ENCODE measurements at places on chromosomes 3 and 15.

DNA sequence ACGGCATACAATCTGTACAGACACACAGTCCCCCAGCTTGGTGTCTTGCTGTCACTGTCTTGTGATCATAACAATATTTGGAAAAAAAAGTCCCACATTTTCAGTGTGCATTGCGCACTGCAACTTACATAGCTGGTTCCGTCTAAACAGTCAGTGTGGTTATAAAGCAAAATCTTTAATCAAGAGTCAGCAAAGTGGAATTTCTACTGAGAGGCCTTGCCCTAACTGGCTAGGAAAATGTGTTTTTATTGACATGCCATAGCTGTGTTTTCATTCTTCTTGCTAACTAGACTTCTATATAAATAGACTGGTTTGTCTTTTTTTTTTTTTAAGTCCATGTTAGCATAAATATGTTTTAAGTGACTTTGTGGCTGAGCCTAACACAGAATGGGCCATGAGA is 174.8 kb downstream of the POLR2M start:
- DNase-seq = no peak

DNA sequence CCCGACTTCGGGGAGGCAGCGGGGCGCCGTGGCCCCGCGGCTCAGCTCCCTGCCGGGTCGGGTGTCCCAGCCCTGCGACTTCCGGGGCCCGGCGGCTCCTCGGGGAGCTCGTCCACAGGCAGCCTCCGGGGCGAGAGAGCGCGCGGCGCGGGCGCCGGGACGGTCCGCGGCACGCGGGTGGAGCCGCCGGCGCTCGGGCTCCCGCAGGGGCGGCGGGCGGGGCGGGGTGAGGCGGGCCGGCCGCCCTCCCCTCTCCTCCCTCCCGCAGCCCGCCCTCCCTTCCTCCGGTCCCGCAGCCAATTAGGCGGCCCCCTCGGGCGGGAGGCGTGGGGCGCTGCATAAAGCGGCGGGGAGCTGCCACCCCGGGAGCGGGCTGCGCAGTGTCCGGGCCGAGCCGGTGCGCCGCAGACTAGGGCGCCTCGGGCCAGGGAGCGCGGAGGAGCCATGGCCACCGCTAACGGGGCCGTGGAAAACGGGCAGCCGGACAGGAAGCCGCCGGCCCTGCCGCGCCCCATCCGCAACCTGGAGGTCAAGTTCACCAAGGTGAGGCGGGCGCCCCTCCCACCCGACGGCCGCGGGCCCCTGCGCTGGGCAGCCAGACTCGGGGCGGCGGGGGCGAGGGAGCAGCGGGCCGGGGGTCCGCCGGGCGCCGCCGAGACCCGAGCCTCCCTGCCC is at the start of gene ALDH1A3:
TSS of gene ALDH1A3 (plus strand) at position 368 of the 675 bp plus-strand sequence. CDS start at position 445, 77 bp downstream.
- DNase-seq = no peak

- DNase-seq = no peak
Observed at GRCh38 chr15:84797212-84797611, 19.9 kb upstream of the ALPK3 start.

DNA sequence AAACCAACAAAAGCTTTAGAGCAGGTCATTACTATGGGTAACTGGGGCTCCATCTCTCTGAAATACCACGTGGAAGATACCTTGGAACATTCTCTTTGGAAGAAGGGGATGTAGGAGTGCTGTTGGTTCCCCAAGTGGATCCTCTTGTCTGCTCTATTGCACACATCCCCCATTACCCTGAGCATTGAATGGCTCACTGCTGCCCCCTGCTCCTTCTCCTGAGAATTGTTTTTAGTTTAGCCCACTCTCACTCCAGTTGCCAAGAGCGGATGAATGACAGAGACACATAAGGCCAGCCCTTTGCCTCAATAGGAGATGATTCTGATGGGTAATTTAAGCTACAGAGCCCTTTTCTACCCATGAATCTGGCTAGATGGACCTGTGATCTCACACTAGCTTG is 135.6 kb upstream of the SUCLG2 start:
- peak; percentile 59 for DNase-seq

- no peak for DNase-seq
Observed at GRCh38 chr3:79414806-79415205, 353.0 kb downstream of the ROBO1 start.

- DNase-seq = no peak
Observed at GRCh38 chr3:98171071-98171470, 4.6 kb downstream of the OR5H15 start.

GRCh38 chr3:74263031-74263430 is 351.4 kb downstream of the CNTN3 start:
- no peak for DNase-seq

GRCh38 chr3:148682997-148683396 is 14.7 kb upstream of the AGTR1 start:
- DNase-seq = no peak

- DNase-seq = peak; percentile 89
Observed at GRCh38 chr15:57861034-57861638, 154.6 kb downstream of the POLR2M start.

- no peak for DNase-seq
Observed at GRCh38 chr3:115448851-115449250, 174.5 kb upstream of the GAP43 start.

GRCh38 chr3:47964740-47965139 is 51.5 kb downstream of the MAP4 start:
- no peak for DNase-seq

- no peak for DNase-seq
Observed at GRCh38 chr3:37963635-37964034, 27.0 kb upstream of the VILL start.

DNA sequence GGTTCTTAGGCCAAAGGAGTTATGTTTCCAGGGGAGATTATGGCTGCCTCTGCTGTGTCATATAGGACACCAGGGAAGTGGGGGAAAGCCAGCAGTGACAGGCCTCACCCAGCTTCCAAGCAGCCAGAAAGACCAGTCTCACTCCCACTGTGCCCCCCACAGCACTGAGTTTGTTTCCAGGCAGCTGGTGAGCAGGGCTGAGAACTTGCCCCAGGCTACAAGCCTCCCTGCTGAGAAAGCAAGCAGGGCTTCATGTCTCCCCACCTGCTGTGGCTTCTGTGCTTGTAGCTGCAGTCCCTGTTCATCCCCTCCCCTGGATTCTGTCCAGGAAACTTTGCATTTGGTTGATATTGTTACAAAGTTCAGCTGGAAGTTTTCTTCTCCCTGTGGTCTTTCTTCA is 376.3 kb downstream of the PDCD6IP start:
- no peak for DNase-seq

- peak; percentile 76 for DNase-seq
Observed at GRCh38 chr3:47571391-47572175, 7.1 kb downstream of the CSPG5 start.

DNA sequence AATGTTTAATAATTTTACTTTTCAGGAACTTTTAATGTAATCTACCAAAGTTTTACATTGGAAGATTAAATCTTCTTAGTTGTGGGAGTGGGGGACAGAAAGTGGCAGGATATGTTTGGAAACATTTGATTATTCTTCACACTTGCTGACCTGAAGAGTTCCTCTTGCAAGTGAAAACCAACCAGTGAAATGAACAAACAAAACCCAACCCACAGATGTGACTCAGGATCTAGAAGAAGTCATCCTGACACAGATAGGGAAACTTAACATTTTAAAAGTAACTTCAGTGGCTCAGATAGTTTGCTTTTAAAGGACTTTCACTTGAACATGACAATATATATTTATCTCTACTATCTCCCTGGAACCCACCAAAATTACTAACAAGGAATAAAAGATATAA is 55.4 kb downstream of the ASTE1 start:
- no peak for DNase-seq

GRCh38 chr3:129239991-129240390 is 9.4 kb upstream of the COPG1 start:
- no peak for DNase-seq

GRCh38 chr15:93203036-93203435 is 114.0 kb upstream of the RGMA start:
- no peak for DNase-seq

DNA sequence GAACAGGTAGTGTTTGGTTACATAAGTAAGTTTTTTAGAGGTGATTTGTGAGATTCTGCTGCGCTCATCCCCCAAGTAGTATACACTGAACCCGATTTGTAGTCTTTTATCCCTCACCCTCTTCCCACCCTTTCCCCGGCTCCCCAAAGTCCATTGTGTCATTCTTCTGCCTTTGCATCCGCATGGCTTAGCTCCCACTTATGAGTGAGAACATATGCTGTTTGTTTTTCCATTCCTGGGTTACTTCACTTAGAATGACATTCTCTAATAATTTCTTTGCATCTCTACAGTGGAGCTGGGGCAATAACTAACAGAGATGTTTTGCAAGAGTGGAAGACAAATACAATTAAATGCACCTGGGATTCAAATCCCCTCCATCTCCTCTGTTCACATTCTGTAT is 93.2 kb downstream of the TP63 start:
- DNase-seq = no peak

- DNase-seq = no peak
Observed at GRCh38 chr3:71163198-71163918, 420.2 kb downstream of the FOXP1 start.

- peak; percentile 99 for DNase-seq
Observed at GRCh38 chr3:72379500-72380187, 468.6 kb downstream of the SHQ1 start.

DNA sequence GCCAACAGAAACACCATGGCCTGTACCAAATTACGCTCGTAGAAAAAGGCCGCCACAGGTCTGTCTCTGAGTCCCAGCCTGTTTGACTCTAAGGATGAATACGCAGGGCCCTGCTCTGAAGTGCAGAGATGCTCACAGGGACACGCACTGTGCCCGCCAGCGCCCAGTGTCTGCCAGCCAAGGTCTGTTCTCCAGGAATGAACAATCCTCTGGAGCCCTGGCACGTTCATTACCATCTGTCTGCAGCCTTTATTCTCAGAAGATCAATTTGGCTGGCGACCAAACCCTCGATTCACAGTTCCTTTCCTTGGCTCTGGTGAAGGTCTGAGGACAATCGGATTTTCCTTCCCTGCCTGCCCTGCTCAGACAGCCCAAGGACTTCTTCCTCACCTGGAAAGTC is 66.3 kb downstream of the NIPA2 start:
- no peak for DNase-seq

- DNase-seq = no peak
Observed at GRCh38 chr15:73950479-73950830, 24.2 kb downstream of the LOXL1 start.

DNA sequence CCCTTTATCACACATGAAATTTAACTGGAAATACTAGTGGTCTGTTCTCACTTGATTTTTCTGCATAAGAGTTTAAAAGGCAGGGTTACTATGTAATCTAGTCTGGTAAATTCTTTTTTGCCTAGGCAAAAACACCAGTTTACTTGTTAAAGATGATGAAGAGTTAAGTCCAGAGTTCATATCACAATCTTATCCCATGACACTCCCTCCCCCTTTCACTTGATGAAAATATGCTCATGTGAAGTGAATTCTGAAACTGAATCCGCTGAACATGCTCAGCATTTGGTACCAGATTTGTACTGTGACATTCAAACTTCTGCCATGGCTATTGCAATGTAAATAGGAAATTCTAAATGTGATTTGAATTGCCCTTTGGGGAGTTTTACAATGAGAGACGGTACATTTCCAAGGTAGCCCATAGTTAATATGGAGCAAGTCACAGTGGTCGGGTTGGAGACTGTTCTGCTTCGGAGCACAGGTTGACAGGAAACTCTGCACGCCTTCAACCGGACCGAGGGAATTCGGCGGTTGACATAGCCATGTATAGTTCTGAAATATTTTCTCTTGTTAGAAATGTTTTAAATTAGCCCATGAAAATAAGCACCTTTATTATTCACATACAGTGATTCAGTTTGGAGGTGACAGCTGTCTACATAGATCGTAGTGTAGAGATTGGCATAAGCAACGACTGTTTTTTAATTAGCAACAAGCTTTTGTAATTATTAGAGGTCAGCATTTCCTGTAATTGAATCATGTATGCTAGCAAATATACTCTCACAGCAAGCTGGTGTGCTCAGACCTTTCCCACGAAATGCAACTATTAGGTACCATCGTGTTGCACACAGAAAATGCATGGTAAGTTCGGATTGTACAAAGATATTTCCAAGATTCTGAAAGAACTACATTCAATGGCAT is 768.6 kb upstream of the GOLIM4 start:
- no peak for DNase-seq

DNA sequence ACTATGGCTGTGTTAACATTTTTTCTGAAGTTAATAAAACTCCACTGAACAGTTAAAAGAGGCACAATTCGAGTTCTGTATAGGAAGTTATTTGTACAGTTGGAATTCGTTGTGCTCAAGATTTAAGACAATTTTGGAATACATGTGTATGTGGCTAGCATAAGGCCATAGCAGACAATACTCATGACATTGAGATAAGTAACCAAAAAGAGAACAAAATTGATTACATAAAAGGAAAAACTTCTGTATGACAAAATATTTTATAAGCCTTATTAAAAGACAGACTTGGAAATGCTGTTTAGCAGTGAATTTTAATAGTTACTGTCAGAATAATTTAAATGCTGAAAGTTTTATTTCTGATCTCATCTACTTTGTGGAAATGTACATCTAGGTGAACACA is 17.7 kb upstream of the EDEM1 start:
- DNase-seq = no peak

DNA sequence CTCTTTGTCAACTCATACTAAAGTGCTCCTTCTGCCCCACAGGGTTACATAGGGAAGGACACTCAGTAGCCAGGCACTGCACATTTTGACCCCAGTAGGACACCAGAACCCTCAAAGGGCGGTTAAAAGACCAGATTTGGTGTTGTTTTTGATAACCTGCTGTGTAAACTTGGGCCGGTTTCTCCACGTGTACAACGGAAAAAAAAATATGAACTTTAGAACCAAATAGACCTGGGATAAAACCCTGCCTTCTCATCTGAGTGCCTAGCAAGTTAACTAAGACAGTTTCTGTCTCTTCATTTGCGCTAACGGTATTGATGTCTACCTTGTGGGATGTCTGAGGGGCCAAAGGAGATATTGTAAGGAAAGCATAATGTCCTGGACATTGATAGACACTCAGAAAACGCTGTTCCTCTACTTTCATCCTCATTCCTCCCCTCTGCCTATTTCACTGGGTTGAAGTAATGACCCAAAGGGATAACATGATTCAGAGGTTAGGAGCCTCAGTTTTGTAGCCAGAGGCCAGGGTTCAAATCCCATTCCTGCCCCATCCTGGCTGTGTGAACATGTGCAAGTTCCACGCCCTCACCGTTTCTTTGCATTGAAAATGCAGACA is 155.9 kb upstream of the LPP start:
- no peak for DNase-seq

- no peak for DNase-seq
Observed at GRCh38 chr3:14210843-14211594, 32.4 kb downstream of the LSM3 start.

DNA sequence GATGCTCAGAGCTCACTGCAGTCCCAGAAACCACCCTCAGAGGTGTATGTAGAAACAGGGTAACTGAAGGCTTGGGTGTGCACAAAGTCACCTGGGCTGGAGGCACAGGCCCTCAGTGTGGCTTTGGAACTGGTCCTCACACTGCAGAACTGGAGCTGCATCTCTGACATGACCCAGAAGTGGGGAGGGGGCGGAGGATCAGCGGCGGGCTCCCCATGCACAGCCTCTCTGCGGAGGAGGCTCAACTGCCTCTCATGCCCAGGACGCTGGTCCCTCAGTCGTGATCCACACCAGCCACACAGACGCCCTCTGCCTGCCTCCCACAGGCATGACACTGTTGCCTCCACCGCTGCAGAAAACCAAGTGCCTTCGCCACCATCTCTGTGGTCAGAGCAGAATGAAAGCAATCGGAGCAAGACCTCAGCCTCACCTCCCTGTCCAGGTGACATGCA is 73.7 kb downstream of the TM2D3 start:
- DNase-seq = peak; percentile 70
